ENCODE measurements at places on chromosomes 1 and 21. TPM values are rescaled to one million over a fixed set of nuclear protein-coding genes. Genes with fewer than 3 reads are reported as not detected.
A peak's percentile ranks its signal among the peaks of the same experiment; 100 is the strongest.

PCAT6 gene
- not detected for total RNA-seq

MLLT11 gene
- 5.3 TPM for total RNA-seq

DNA sequence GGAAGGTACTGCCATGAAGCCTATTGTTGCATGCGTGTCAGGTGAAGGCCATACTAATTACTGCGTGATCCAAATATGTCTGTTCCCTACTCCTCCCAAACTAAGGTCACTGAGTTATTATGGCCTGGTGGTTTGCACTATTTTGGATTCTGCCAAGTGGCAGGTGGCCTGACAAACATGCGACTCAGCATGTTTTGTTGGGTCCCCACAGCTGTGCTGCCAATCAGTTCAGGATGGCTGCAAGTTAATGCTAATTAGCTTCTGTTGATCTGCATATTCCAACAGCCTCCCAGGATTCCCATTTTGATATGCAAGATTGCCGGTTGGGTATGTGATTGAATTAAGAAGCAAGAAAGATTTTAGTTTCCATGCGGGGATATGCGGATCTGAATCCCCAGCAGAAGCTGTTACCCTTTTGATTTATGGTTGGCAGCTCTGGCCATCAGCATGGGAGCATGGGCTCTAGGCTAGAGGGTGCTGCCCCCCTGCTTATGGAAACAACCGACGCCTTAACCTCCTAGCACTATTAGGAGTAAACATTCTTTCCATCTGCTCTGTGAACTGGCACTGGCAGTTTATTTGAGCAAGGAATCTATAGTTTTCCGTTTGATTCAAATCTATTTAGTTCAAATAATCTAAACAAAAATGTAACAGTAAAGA lies 429.8 kb upstream of the C1orf87 start:
- DNase-seq: no peak

PLEKHN1 gene
- total RNA-seq: 0.72 TPM

- no peak for DNase-seq
Observed at GRCh38 chr1:33515112-33515511, 42.7 kb downstream of the ZSCAN20 start.

- no peak for DNase-seq
Observed at GRCh38 chr1:77866296-77866695, 22.1 kb upstream of the NEXN start.

GRCh38 chr1:87939444-87939843 lies 610.8 kb downstream of the LMO4 start:
- DNase-seq: no peak

OR14K1 gene
- not detected for total RNA-seq

F5 gene
- not detected for total RNA-seq

DNA sequence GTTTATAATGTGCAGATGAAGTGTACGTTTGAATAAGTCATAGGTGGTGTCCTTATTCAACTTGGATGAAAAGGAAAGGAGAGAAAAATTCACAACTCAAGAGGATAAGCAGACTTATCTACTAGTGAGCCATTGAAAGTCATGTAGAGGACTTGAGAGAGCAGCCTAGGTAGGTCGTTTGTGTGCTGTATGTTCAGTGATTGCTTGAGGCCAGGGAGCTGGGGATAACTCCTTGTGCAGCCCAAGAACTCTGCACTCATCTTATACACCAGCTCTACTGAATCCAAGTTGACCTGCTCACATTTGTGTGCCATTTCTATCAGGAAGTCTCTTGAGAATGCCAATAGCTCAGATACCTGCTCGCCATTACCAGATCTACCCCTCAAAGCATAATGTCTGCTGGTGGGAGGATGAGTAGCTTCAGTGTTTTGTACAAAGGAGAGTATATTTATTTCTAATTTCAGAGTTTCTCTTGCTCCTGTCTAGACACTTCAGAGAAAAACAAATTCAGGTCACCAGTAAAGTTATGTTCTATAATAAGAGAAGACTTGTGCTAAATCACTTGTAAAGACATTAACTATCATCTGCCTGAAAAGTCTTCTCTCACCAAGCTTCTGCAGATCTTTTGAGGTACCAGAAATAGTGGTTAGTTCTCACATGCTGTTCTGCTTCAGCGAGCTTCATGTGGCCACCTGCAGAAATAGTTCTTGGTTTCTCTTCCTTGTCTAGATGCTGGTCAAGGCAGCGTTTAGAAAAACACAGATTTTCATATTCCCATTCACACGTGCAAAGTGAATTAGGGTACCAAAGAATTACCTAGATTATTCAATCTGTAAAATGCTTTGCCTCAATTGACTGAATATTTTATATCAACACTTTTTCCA lies 10.8 kb downstream of the S1PR1 start:
- DNase-seq: peak; percentile 94

ANKRD34A gene
- total RNA-seq: 21.5 TPM

- no peak for DNase-seq
Observed at GRCh38 chr1:56517404-56518130, 61.8 kb downstream of the PLPP3 start.

SLC45A3 gene
- total RNA-seq: not detected

DNA sequence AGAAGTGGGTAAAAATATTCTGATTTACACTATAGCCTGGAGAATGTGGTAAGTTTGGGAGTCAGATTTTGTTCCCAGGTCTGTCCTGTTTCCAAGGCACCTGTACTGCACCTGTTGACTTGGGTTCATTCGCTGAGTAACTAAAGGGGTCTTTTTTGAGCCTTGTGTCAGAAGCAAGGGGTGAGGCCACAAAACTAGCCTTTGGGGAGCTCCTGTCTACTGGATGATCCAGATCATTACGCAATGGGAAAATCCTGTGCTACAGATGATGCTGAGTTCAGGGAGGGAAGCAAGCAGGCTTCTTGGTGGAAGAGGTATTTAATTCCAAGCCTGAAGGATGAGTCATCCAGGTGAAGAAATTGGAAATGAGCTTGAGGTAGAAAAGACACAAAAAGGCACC lies 424.0 kb downstream of the MATN1 start:
- no peak for DNase-seq

GRCh38 chr1:22712502-22713271 lies 2.0 kb downstream of the EPHB2 start:
- DNase-seq: no peak

All from Karpas-422 (cell line).